Stimulated activated CD8-positive, alpha-beta memory T cell treated with anti-CD3 and anti-CD28 coated beads, Interleukin-4, amount 100 ng/mL, for 1 hour (primary cell): ENCODE measurements at places on chromosomes 6 and 20.

DNA sequence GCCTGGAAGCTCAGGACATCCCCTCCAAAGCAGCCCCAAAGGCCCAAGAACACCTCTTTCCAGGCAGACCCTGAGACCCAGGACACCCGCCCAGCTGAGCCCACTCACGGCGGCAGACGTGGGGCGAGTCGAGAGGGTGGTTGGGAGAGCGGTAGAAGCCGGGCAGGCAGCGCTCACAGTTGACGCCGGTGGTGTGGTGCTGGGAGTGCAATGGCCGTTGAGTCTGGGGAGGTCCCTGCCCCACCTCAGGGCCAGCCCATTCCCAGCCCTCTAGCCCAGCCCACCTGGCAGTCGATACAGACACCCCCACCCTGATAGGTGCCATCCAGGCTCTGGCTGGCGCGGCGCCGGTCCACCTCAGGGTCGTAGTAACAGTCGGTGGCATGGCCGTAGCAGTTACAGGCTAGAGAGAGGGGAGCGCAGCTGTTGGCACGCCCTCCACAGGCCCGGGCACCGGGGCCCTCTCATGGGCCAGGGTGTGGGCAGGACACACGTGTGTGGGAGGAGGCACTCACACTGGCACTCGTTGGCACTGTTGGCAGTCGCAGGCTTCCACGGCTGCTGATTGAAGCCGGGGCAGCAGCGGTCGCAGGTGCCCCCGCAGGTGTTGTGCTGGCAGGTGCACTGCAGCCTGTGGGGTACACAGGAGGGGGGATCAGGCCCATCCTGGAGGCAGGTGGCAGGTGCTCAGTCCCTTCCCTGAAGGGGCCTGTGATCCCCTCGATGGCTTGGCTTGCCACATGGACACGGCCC lies 20.5 kb downstream of the LAMA5 start:
- DNase-seq: no peak

- no peak for DNase-seq
Measured at GRCh38 chr6:158389193-158389919, 77.1 kb downstream of the TULP4 start.

DNA sequence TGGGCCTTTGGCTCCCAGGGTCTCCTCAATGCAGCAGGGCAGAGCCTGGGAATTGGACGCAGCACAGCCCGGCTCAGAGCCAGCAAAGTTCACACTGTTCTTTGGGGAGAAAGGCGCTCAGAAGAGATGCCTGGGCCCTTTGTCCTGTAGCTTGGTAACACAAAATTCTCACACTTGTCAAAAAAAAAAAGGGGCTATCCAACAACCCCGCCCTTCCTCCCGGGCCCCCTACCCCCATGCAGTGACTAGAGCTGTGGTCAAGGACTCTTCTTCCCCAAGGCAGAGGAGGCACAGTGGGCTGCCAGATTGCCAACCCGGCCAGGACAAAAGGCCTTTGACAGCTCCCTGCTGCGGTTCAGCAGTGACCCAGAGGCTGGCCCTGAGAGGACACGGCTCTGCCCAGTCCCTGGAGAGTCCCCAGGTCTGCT lies 2.0 kb downstream of the NKAIN4 start:
- no peak for DNase-seq

DNA sequence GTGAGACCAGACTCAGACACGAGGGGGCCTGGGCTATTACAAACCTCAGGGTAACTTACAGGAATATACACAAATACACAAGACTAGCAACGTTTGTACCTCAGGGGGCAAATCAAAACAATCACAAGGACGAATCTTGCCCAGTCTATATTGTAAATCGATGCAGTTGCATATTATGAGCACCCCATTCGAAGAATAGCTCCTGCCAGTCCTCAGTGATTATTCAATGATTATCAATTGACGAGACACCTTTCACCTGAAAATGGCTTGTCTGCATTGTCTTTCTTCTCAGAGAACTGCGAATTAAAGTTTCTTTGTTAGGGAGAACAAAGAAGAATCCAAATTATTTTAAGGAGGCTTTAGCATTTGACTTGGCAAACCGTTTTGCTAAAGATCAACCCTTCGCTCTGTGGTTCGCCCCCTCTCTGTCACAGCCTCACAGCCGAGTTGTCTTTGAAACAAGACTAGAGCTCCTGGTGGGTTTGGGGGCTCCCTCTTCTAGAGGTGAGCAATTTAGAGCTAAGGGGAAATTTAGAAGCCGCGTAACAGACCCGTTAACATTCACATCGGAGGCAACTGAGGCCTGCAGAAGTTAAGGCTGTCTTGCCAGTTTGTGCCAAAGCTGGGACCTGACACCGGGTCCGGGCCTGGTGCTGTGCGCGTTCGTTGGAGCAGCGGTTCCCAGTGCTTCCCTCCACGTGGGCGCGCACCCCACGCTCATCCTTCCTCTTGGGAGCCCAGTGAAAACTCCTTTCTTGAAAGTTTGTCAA lies 24.9 kb upstream of the MAP3K7 start:
- no peak for DNase-seq

DNA sequence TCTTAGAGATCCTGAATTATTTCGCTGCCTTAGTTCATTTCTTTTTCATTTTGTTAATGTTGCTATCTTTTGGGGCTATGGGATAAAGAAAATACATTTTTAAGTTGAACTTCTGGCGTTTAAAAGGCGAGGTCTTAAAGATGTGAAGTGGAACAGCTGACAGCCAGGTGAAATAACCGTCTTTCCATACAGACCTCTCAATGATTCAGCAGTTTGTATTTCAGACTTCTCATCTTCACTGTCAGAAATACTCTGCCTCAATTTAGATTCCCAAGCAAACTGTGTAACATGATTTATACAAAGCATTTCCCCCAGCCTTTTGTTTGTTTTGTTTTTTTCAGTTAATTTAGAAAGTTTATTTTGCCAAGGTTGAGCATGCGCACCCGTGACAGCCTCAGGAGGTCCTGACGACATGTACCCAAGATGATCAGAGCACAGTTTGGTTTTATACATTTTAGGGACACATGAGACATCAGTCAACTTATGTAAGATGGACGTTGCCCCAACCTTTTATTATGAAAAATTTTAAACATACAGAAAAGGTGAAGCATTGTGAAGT lies 40.0 kb downstream of the SLC9A8 start:
- no peak for DNase-seq

DNA sequence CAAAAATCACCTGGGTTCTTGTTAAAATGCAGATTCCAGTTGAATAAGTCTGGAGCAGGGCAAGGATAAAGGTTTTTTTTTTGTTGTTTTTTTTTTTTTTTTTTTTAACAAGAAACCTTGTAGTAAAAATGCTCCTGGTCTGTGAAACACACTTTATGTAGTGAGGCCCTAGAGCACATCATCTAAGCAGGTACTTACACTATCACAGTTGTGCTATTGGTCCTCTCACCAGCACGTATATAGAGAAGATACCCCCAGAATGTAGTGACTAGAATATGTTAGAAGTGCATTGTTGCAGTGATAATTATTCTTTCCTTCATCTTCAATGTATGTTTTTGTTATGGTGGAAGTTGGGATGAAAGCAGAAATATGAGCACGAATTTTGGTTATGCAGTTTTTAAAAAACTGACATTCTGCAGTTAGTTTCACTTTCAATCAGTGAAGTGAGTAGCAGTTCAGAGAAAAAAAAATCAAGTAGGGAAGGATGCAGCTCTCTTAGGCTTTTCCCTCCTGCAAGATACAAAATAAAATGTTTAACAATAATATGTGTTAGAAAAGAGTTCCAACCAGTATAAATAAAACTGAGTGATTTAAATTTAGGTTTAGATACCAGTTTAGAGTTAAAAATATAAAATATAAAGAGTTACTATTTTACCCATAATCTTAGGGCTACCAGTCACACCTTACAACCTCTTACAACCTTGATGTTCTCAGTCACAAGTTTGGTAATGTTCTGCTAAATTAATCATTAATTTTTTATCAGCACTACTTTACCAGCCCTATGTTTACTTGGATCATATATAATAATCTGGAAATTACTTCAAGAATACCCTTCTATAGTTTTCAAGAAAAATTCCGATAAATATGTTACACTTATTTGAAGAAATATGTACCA lies 9.2 kb upstream of the DEFB113 start:
- DNase-seq: no peak

GRCh38 chr6:23335894-23336293 lies 766.5 kb downstream of the HDGFL1 start:
- no peak for DNase-seq
